ENCODE measurements at places on chromosomes 16 and 17.

GRCh38 chr16:28317040-28317880 lies 24.9 kb downstream of the SBK1 start:
- no peaks in the 10 kb centered on the region for H3K27me3 ChIP-seq
- H3K27ac ChIP-seq = no peak overlapping the region
- no peaks in the 10 kb centered on the region for H3K36me3 ChIP-seq
- no peak overlapping the region for H3K4me3 ChIP-seq

GRCh38 chr17:6752068-6752909 lies 3.6 kb upstream of the XAF1 start:
- no peaks in the 10 kb centered on the region for H3K36me3 ChIP-seq
- peak overlapping the region; percentile 96 for H3K27ac ChIP-seq
- peaks cover 60% of the 10 kb centered on the region for H3K4me1 ChIP-seq
- H3K4me3 ChIP-seq = no peak overlapping the region
- H3K27me3 ChIP-seq = no peaks in the 10 kb centered on the region

DNA sequence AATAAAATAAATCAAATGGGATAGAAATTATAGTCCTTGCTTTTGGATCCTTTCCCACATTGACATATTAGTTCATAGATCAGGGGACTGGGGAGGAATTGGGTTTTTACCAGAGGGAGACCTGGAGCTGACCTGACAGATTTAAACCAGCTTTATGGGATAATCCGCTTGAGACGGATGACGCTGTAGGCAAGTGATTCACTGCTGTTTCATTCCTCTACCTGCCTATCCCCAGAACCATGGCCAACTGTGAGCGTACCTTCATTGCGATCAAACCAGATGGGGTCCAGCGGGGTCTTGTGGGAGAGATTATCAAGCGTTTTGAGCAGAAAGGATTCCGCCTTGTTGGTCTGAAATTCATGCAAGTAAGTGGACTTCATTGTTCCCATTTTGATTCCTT lies 2.1 kb downstream of the NME1 start:
- H3K36me3 ChIP-seq = no peaks in the 10 kb centered on the region
- H3K4me3 ChIP-seq = no peak overlapping the region
- DNase-seq = no peak
- no peaks in the 10 kb centered on the region for H3K27me3 ChIP-seq

- peaks cover 5% of the 10 kb centered on the region for H3K27me3 ChIP-seq
- DNase-seq = peak; percentile 51
- H3K27ac ChIP-seq = no peak overlapping the region
Observed at GRCh38 chr17:38667099-38667786, 7.5 kb downstream of the EPOP start.

- H3K27ac ChIP-seq = no peak overlapping the region
- no peaks in the 10 kb centered on the region for H3K36me3 ChIP-seq
- H3K4me1 ChIP-seq = no peaks in the 10 kb centered on the region
- DNase-seq = no peak
Observed at GRCh38 chr17:53765609-53766008, 57.1 kb upstream of the KIF2B start.

- H3K4me3 ChIP-seq = no peak overlapping the region
- no peaks in the 10 kb centered on the region for H3K27me3 ChIP-seq
- H3K27ac ChIP-seq = no peak overlapping the region
- no peaks in the 10 kb centered on the region for H3K4me1 ChIP-seq
Observed at GRCh38 chr17:50332196-50332595, 13.7 kb upstream of the XYLT2 start.
